Cardiac fibroblast (primary cell): ENCODE measurements at places on chromosomes 7 and 10.

- DNase-seq = no peak
Measured at GRCh38 chr7:35487841-35488240, 207.1 kb downstream of the HERPUD2 start.

DNA sequence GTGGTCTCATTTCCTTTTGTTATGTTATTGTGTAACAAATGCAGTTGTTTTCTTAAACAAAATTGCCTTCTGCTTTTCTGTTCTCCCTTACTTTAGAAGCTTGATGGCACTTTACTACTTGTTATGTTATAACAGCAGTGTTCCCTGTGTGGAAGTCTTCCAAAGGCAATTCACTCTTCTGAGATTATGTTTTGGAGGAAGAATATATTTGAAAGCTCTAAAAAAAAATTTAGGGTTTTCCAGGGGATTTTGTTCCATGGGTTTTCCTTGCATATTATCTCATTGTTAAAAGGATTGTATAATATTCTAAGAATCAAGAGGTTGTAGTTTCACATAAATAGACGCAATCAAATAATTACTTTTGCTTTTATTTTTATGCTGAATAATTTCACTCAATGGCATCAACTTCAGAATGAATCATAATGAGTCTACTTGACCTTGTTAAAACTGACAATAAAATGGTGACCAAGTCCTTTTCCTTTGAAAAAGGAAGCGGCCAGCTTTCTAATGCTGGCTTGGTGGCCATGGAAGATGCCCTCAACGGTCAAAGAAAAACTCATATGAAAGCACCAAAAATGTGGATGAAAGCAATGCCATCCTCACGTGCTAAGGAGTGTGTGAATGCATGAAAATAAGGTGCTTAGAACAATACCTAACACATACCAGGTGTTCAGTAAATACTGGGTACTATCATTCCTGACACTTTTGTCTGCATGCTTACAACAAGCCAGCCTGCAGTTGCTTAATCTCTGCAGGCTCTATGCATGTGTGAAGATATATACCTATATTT is 92.4 kb upstream of the KLF6 start:
- DNase-seq = peak; percentile 40

- peak; percentile 66 for DNase-seq
Measured at GRCh38 chr10:43292755-43293676, 26.2 kb upstream of the RASGEF1A start.

DNA sequence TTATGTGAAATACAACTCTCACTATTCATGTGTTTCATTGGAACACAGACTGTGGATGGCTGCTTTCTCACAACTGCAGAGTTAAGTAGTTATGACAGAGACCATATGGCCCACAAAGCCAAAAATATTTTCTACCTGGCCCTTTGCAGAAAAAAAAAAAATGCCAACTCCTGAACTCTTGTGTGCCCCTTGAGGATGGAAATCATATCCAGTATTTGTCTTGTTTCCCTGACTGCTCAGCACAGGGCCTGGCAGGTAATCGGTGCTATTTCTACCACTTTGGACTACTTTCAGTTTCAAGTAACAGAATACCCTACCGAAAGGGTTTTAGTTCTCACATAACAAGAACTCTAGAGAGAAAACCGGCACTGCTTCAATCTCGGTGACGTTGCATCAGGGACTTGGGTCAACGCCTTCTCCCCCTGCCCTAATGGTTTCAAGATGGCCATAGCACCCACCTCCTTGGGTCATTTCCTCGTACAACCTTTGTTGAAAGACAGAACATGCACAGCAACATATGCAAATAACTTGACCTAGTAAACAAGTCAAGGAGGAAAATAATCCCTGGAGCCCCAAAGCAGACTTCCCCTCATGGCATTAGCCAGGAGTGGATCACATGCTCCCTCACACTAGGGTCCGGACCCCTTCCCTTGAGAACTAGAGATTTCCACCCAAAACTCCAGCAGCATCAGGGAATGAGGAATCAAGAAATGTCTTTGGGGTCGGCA is 11.8 kb upstream of the GPNMB start:
- DNase-seq = no peak

GRCh38 chr7:120857588-120858573 is at the start of gene TSPAN12:
TSPAN12 (minus strand) TSS chr7:120858144; CDS start chr7:120856763, 1,381 bp downstream.
- peak; percentile 64 for DNase-seq

DNA sequence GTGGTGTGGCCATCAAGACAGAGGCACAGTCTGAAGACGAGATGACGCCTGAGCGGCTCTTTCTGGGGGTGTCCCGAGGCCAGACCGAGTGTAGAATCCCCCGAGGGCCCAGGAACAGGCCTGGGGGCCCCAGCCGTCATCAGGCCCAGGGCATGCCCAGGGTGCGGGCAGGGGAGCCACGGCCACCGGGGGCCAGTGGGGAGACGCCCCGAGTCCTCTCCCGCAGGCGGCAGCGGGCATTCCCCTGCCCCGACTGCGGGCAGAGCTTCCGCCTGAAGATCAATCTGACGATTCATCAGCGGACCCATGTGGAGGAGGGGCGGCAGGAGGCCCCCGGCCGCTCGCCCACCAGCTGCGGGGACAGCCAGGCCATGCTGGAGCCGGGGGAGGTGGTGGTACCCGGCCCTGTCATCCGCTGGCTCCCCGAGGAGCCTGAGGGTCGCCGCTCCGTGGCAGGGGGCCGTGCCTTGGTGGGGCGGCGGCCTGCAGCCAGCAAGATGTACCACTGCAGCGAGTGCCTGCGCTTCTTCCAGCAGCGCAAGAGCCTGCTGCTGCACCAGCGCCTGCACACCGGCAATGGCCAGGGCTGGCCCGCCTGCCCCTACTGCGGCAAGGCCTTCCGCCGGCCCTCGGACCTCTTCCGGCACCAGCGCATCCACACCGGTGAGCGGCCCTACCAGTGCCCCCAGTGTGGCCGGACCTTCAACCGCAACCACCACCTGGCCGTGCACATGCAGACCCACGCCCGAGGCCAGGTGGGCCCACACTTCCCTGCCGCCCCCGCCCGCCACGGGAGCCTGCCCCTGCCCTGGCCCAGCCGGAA is 19.7 kb downstream of the ZNF783 start:
- DNase-seq = no peak

- no peak for DNase-seq
Measured at GRCh38 chr10:32036922-32037321, 19.3 kb downstream of the KIF5B start.

DNA sequence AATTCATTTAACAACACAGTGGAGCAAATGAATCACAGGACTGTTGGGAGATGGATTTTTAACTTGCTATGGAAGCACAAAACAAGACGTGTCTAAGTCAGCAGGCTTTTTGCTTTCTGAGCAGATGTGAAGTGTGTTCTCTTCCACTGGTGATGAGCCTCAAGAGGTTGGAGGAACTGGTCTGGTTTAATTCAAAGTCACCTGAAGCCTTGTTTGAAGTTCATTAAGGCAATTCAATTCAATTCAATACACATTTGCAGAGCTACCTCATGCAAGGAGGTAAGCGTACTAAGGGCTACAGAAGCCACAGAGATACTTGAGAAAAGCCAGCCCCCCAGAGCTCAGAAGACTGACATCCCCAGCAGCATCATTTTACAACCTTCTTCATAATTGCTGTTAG is 68.4 kb upstream of the PALS2 start:
- DNase-seq = no peak

DNA sequence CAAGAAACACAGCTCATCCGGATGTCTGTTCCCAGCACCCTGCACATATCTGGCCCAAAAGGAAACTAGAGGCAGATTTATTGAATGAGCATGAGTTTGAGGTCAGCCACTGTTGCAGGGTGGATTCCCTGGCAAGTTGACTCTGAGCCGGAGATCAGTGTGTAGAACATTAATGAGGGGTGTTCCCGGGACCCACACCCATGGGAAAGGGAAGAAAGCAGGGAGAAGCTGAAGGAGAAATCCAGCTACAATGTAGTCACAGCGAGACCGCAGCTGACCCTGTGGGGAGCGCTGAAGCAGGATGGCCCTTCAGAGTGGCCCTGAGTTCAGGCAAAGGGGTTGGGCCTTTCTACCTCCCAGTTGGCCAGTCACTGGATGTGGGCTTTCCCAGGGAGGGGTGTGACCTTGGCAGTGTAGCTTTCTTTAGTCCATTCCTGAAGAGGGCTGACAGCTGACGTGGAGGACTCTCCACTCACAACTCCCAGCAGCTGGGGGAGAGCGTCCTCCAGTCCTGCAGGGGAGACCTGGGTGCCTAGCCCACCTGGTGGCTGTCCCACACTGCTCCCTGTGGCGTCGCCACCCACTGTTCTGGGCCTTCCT is 324.2 kb upstream of the ZMIZ1 start:
- DNase-seq = no peak
